NCI-H187 (cell line): ENCODE measurements at places on chromosomes 11 and 22.

- no peak for DNase-seq
These were observed 48.2 kb downstream of the ALG9 start for GRCh38 chr11:111823131-111823530.

DNA sequence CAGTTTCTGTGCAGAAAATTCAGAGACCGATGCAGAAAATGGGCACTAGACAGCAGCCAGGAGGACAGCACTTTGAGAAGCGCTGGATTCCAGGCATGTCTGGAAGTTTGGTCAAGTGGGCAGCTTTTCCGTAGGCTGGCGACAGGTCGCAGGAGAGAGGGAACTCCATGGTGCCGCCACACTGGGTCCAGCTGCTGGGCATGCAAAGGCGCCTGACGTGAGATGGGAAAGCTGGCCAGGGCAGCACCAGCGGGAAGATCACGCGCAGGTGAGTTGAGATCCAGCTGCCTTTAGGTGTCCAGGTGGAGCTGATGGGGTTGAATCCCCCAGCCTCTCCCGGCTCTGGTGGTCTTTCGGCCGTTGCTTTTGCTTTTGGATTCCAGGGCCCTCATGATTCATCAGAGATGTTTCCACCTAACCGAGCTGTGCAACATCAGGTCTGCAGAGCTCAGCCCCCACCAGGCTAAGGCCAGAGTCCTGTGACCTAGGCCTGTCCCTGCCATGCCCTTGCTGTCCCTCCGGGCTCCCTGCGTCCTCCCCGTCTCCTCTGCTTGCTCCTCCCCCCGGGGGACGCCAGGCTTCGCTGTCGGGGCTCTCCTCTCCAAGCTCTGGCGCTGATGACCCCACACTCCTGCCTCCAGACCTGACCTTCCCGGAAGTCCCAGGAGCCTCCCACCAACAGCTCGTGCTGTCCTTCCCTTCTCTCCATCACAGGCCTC is 1001.7 kb downstream of the BRD1 start:
- DNase-seq = no peak

- DNase-seq = no peak
These were observed 19.2 kb downstream of the KCTD17 start for GRCh38 chr22:37070744-37071143.

GRCh38 chr11:66915046-66915832 is 42.9 kb downstream of the PC start:
- no peak for DNase-seq

- DNase-seq = no peak
These were observed 2.2 kb downstream of the NEFH start for GRCh38 chr22:29482253-29482652.

DNA sequence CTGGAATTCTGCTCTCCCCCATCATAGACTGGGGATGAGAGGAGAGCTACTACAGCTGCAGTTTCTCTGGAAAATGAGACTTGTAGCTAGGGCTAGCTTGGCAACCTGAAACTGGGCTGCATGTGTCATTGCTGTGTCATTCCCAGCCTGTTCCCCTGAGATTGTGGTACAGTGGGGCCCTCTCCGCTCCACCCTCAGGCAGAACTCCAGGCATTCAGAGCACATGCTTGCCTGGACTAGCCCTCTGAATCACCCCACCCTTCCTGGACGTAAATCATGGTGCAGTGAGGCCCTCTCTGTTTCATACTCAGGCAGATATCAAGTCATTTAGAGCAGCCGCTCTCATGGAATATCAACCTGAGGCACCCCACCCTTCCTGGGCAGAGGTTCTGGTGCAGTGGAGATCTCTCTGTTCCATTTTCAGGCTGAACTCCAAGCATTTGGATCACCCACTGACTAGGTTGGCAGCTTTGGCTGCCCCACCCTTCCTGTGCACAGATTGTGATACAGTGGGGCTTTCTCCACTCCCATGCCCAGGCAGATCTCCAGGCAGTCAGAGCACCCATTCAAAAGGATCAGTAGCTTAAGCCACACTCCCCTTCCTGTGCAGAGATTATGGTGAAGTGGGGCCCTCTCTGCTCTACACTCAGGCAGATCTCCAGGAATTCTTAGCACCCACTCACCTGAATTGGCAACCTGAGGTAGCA is 274.4 kb downstream of the C11orf87 start:
- DNase-seq = no peak

DNA sequence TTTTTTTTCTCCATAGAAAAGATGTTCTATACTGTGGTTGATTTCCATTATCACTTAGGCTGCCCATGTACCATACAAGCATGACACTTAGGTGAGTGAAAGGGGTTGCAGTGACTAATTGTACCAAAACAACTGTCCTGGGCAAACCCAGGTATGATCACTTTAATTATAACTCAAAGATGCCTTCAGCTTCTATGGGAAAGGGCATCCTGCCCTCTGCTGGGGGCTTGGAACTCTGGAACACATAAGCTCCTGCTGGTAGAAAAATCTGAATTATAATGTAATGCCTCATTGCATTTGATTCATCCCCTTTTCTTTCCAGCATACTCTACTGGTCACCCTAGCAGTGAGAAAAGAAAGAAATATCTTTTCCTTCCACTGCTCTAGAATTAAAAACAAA is 206.3 kb downstream of the DDX10 start:
- no peak for DNase-seq

GRCh38 chr11:123525511-123525918 is 95.4 kb downstream of the GRAMD1B start:
- no peak for DNase-seq

- DNase-seq = no peak
These were observed 23.9 kb downstream of the KDM4D start for GRCh38 chr11:94997437-94997836.

GRCh38 chr11:35593143-35593542 is 25.1 kb upstream of the FJX1 start:
- no peak for DNase-seq

DNA sequence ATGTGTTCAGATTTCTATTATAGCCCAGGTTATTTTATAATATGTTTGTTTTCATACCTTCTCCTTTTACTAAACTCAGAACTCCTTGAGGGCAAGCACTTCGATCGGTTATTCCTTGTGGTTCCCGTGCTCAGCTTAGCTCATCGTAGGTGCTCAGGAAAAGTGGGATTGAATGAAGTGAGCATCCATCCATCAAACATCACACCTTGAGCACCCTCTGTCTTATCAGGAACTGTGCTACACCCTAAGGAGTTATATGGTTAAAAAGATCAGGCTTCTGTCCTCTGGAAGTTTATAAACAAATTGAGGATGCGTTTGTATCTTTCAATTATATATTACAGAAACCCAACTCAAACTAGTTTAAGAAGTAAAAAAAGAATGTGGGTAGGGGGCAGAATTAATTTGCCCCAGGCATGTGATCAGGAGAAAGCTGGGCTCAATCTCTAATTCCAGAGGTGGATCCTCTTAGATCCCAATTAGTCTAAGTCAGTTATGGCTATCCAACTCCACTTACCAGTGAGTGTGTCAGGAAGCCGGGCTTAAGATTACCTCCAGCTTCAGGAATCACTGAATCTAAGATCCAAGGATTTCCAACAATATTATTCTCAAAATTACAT is 59.9 kb upstream of the RRAS2 start:
- no peak for DNase-seq

DNA sequence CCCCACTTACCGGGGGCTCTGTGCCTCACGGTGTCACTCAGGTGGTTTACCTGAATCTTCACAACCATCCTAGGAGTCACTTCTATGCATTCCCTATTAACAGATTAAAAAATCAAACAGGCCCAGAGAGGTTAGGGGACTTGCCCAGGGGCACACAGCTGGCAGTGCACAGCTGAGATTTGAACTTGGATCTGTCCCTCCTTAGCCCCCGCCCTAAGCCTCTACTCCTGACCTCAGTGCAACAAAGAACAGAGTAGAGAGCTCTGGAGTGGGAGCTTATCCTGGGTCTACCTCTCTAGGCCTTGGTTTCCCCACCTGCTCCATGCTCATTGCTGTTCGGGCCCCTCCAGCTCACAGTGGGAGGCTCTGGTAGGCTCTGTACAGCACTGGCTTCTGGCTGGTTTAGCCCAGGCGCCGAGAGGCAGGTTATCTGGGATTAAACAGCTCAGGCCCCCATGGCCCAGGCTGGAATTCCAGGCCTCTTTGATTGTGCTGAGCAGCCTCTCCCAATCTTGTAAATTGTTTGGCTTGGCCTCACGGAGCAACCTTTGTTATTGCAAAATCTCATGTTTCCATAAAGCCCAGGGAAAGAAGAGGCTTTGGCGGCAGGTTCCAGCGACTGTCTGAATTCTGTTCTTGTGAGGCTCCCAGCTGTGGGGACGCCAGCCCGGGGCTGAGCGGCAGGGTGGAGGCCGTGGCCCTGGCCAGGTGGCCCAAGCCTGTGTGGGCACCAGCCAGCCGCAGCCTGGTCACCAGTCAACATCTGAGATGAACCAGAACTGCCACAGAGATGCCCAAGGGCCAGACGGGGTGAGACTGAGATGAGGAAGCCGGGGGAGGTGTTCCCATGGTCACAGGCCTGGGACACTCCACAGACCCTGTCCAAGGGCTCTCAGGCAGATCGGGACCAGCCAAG is 28.9 kb upstream of the SHISAL1 start:
- no peak for DNase-seq

DNA sequence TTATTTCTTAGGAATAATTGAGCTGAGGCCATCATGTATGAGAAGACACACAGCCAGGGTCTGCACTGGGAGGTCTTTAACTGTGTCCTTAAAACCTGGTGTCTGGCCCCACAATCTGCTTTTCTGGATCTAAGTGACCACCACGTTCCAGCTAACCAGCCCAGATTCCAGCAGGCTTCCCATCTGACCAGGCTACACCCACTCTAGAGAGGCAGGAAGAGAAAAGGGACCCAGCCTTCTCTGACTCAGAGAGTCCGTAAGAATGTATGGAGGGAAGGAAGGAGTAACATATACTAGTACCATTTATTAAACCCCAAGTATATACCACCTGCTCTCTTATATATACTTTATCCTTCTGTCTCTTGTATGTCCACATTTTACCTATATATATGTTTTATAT is 80.1 kb downstream of the LDLRAD3 start:
- DNase-seq = no peak

GRCh38 chr11:62831520-62832335 is at the start of gene STX5:
STX5 (minus strand) TSS chr11:62832051; CDS start chr11:62831243, 808 bp downstream.
- peak; percentile 95 for DNase-seq

- no peak for DNase-seq
These were observed 9.4 kb downstream of the KLHL22 start for GRCh38 chr22:20486229-20486628.

GRCh38 chr22:48843640-48844039 is 984.0 kb downstream of the BRD1 start:
- DNase-seq = no peak

DNA sequence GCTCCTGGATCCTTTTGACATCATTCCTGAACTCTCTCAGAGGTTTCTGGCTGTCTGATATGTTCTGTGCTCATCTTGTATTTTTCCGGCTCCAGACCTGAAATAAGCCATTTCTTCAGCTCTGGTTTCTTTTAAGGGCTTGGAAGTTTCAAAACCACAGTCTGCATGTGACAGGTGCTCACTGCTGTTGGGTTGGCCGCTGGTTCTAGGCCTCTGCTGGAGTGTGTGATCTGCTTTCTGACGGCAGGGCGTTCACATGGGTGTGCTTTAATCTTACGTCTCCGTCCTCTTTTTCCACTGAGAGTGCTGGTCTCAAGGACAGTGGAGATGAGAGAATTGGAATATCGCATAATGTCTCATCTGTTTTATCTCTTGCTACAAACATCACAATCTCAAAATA is 10.3 kb downstream of the ZBED4 start:
- DNase-seq = no peak

- no peak for DNase-seq
These were observed 127.0 kb downstream of the HIPK3 start for GRCh38 chr11:33384220-33384619.

DNA sequence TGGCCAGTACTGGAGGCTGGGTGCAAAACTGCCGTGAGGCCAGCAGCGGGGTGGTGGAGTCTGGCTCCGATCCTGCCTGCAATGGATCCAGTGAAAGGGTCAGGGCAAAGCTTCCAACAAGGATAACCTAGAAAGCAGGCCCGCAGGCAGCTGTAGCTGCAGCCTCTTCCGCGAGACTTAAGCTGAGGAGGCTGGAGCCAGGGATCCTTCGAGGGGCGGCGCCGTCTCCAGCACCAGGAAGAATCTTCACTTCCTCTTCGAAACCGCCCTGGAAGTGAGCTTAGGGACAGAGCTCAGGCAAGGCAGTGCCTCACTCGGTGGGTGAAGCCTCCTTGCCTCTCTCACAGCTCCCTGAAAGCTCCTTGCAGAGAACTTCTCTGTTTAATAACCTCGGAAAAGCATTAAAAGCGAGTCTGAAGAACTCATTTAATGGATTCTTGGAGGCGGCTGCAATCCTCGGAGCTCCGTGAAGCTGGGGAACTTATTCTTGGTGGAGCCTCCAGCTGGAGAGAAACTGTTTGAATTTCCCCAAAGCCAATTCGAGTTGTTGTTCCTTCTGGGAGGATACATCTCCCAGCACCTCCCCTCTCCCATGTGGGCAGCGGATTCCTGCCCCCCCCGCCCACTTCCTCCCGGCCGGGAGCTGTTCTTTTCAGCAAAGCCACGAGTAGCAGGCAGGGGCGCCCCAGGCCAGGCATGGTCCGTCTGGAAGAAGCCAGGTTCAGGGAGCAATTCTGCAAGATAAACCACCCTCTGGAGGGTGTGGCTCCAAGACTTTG is 169.9 kb downstream of the CTTN start:
- no peak for DNase-seq

DNA sequence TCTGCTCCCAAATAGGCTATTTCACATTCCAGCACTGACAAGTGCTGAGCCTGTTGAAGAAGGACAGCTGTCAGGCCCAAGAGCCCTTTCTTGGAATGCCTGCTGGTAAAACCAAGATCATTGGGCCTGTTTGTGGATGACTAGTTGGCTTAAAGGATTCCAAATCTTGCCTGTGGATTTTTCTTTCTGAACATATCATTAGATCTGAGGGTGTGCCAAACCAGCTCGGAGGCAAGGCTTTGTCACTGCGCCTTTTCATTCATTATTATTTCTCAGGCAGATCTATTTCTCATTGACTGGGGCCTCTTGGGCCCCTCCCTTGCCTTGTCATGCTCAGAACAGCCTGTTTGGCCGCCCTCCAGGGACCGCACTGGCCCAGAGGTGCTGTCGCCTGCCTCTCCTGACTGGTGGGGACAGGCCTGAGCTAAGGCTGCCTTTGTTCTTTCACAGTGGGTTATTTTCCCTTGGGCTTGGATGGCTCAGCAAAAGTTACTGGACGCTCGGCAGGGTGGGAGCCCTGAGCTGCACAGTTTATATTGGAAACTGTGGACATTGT is 222.7 kb upstream of the SESN3 start:
- DNase-seq = no peak

DNA sequence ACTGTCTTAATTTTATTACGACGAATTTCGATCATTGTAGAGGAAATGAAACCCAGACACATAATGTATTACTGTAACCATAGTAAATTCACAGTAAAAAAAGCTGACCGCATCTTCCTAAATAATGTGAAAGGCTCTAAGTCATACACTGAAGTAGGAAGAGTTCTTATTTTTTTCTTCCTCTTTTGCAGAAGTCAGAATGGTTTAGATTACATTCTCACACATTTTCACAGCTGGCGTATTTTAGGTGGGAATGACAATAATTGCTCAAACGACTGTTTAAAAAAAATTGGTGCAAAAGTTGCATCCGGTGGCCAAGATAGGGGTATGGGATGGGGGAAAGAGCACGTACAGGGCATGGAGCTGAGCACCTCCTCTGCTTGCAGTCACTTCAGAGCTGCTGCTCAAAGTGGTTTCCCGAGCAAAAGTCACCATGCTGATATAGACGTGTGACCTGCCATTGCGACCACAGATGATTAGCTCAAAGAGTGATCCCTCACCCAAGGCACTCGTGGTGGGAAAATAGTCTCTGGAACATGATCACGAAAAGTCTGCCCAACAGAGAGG is 35.3 kb downstream of the MMP13 start:
- DNase-seq = no peak
